Hindlimb muscle (tissue), 1 donor: ENCODE measurements at places on chromosomes 7 and 10.
A peak's percentile ranks its signal among the peaks of the same experiment; 100 is the strongest.

- no peak for DNase-seq
Observed at GRCh38 chr10:61223576-61223975, 229.6 kb downstream of the TMEM26 start.

DNA sequence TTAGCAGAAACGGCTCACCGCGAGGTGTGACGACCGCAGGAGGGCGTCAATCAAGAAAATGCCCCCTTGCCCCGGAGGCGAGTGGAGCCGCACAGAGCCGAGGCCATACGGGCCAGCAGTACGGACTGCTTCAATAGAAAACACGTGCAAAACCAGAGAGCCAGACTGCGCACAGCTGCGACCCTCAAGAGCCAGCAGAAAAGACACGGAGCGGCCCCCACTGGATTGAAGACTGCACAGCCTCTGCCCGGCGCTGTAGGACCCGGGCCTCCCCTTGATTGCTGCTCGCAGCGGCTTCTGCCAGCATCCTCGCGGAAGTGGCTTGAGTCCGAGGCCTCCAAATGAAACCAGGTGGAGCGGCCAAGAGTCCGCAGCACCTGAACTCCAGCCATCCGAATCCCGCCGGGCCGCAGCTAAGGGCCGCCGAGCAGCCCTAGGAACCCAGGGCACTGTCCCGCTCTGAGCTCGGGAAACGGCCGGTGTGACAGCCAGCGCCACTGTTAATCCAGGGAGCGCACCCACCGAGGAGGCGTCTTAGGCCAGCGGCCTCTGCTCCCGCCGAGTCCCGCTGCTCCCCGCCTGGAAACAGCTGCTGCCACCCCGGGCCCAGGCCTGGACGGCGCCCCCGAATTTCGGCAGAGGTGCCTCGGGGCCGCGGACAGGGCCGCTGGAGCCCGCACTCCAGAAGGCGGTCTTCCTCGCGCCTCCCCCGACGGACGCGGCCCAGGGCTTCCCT is 660 bp upstream of the HHEX start:
- peak; percentile 29 for DNase-seq

DNA sequence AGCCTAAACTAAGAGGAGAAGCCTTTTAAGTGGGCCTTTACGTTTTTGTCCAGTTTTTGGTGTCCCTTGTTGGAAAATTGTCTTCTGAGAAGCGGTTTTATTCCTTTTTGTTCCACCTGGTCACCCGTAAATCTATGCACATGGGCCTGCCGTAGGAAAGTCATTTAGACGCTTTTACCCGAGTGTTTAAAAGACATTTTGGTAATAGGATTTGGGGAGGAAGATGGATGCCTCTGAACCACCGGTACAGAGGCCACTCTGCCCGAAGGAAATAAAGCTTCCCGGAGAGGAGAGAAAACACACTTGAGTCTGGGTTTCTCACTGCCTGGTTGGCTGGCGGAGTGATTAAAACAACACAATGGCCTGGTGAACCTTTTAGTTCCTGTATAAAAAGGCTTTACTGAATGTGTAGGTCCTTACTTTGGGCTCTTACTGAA is 760 bp downstream of the THNSL1 start:
- no peak for DNase-seq

- DNase-seq, result no peak
Observed at GRCh38 chr10:116737627-116738327, 4.6 kb downstream of the HSPA12A start.

- DNase-seq, result no peak
Observed at GRCh38 chr7:29285444-29285793, 90.8 kb downstream of the CHN2 start.

DNA sequence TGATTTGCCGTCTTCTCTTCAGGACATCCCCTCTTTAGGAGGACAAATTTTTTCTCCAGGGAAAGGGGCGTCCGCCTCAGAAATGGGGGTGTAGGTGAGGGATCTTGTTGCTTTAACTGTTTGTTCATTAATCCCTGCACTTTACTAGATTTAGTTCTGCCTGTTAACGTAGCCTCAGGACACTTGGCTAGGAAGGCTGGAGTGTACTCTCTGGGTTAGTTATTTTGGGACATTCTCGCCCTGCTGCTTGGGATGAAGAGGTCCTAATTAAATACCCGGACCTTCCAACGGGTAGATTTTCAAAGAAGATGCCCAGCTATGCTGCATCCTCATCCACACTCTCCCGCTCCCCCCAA is 552 bp upstream of the ZNF365 start:
- no peak for DNase-seq

- no peak for DNase-seq
Observed at GRCh38 chr10:130425881-130426435, 289.8 kb downstream of the GLRX3 start.

- no peak for DNase-seq
Observed at GRCh38 chr7:117071551-117071950, 118.2 kb downstream of the ST7 start.

DNA sequence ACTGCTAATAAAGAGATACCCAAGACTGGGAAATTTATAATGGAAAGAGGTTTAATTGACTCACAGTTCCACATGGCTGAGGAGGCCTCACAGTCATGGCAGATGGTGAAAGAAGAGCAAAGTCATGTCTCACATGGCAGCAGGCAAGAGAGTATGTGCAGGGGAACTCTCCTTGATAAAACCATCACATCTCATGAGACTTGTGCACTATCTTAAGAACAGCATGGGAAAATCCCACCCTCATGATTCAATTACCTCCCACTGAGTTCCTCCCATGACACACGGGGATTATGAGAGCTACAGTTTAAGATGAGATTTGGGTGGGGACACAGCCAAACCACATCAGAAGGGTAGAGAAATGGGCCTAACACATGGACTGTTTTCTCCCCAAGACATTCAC is 156.3 kb downstream of the CCDC71L start:
- DNase-seq, result no peak

GRCh38 chr10:58305821-58306220 is 29.0 kb upstream of the UBE2D1 start:
- DNase-seq, result no peak

DNA sequence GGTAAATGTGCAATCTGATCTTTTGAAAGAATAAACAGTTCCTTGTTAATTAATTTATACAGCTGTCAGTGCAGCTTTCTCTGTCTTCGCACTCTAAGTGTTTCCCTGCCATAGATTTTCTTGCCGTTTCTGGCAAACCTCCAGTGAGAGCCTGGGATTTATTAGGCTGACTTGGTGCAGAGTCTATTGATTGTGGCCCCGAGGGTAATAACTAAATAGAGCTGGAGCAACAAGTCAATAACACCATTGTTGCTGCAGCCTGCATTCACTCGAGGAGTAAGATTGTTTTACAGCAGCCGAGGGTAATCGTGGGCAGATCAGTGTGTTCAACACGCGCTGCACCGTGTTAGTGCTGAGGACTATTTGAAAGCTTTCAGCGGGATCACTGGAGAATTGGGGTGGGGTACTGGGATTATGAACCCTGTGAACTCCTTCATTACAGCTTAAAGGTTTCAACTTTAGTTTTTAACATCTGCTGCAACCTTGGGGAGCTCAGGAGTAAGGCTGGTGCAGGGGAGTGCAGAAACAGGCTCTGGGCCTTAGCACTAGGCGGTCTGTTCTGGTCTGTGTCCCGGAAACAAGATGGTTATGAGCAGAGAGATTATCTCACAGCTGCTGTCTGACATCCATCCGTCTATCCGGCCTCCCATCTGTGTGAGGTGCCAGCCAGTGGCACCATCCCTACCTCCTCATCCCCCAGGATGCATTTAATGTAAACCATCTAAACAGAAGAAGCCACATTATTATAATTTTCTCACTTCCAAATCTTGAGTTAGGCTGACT is 174.0 kb upstream of the TCF7L2 start:
- peak; percentile 20 for DNase-seq

GRCh38 chr10:110327262-110327914 is 22.7 kb upstream of the SMNDC1 start:
- DNase-seq, result no peak

- peak; percentile 94 for DNase-seq
Observed at GRCh38 chr10:101060036-101060950, 1.5 kb upstream of the KAZALD1 start.

- no peak for DNase-seq
Observed at GRCh38 chr7:157188091-157188665, 49.5 kb downstream of the UBE3C start.

DNA sequence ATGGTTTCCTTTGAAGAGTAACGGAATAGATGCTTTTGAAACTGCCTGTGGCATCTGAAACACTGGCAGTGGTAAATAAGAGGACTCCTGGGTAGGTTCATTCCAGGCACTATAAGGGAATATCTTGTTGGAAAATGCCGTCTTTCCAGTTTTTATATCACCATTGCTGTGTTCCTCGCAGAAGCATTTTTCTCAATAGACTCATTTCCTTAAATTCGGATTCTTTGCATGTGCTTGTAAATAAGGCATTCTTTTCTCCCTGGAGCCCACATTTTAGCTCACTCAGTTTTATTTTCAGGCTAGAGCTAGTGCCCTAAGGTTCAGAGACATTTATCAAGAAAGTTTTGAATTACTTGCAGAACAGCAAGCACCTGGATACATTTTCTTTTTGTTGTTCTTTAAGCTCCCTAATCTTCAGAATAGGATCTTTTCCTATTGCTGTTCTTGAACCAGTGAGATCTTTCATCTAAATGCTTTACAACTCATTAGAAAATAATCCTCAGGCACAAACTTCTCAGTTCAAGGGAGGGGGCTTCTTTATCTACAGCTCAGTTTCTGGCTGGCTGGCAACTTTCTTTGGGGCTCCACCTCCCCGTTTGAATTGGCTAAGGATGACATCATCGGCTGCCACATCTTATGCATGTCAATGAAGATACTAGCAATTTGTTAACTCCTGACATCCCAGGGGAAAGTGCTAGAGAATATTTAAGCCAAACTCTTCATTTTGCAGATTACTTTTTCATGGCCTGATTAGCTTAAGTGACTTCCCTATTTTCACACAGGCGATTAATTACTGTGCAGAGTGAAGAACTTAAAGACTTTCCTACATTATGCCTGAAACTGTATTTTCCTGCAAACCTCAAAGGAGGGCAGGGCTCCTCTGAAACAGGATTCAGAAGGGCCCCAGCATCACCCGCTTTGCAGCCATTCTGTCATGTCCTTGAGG is 133.7 kb upstream of the RSU1 start:
- peak; percentile 71 for DNase-seq

- no peak for DNase-seq
Observed at GRCh38 chr7:148173369-148173768, 417.2 kb upstream of the C7orf33 start.

DNA sequence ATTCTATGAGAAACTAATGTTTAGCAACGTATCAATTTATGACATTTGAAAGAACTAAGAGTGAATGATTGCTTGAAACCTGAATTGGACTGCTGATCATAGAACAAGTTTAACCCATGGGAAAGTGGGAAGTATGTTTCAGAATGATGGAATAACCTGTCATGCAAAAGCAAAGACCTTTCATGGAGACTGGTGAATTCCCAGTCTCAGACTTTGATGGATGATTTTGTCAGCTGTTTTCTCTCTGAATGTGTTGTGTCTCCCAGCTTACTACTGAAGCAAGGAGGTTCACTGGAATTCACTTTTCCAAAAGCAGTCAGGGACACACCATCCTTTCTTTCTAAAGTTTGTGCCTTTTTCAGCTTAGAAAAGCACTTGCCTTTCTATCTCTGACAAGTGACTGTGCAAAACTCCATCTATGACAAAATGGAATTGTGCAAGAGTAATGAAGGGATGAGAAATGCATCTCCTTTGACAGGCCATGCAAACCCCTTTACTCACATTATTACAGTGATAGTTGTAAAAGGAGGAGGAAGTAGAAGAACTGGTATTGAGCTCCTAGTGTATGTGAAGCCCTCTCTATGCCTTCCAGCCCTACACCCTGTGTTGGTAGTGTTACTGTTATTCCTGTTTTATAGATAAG is 176.1 kb downstream of the PRKG1 start:
- no peak for DNase-seq

DNA sequence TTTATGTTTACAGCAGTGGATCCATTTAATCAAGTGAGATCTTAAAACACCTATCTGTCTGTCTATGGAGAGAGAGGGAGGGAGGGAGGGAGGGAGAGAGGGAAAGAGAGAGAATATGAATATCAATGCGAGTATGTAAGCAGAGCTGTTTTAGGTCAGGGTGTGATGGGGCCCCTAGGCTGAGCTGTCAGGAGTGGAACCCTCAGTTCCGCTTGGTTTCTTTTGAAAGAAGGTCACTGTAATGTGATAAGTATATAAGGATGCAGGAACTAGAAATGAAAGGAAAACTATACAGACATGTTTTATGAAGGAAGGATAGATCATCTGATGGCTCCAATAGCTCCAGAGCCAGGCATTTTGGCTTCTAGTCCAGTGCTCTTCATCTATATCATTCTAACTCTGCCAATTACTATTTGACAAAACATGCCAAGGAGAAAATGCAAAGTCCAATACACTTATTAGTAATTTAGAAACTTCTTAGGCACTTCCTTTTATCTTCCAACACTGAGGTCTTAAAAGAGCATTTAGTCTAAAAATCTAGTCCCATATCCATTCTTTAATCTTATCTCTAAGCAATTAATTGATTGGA is 70.3 kb downstream of the NRCAM start:
- no peak for DNase-seq

DNA sequence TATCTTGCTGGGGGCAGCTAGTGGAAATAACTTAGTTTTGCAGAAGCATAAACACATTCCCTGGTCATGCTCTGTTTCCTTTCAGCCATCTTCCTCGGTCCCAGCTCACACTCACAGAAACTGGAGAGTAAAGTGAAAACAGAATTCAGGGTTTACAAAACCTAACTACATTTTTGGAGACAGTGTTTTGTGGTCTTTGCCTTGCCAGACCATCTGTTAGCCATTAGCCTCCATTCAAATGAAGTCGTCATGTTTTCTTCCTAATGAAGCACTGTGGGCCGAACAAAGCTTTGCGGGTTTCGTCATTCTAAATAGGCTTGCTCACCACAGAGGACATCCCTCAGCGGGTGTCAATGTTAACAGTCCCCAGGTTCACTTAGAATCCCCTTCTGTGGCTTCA is 214.6 kb upstream of the TMEM72 start:
- peak; percentile 83 for DNase-seq

- DNase-seq, result no peak
Observed at GRCh38 chr7:17770710-17771375, 169.5 kb downstream of the SNX13 start.

GRCh38 chr7:87414794-87415188 is 60.7 kb downstream of the ABCB4 start:
- DNase-seq, result no peak

DNA sequence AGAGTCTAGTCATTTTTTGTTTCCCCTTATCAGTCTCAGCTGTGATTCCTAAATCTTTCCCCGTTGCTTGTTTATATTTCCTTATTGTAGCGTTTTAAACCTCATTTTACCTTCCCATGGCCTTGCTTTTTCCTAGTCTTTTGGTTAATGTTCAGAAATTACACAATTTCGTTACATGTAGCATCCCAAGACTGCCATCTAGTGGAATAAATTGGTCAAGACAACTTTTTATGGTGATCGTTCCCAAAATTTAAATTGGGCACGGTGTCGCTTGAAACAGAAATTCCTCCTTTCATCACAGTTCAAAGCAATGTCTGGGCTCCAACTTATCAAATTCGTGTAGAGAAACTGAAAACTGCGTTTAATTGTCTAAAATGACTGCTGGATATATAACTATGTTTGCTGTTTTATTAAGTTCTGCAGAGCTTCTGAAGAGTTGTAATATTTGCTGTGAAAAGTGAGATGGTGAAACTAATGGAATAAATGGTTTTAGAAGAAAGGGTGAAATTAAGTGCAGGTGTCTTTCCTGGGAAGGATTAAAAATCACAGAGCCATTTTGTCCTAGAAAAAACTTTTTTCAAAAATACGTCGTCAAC is 370.2 kb downstream of the PHF14 start:
- DNase-seq, result peak; percentile 42

GRCh38 chr10:133461027-133461426 is 7.3 kb downstream of the SCART1 start:
- DNase-seq, result no peak
